ENCODE measurements at places on chromosomes 16 and 17. TPM values are rescaled to one million over a fixed set of nuclear protein-coding genes. Genes with fewer than 3 reads are reported as not detected.

The CNGB1 gene
- total RNA-seq = 1.1 TPM

The MYBBP1A gene
- 89.1 TPM for total RNA-seq

GRCh38 chr17:17137731-17138585 is 68.2 kb downstream of the PLD6 start:
- no peak for DNase-seq

- no peak for DNase-seq
These were observed 11.6 kb downstream of the CDK5R1 start for GRCh38 chr17:32498391-32498790.

DNA sequence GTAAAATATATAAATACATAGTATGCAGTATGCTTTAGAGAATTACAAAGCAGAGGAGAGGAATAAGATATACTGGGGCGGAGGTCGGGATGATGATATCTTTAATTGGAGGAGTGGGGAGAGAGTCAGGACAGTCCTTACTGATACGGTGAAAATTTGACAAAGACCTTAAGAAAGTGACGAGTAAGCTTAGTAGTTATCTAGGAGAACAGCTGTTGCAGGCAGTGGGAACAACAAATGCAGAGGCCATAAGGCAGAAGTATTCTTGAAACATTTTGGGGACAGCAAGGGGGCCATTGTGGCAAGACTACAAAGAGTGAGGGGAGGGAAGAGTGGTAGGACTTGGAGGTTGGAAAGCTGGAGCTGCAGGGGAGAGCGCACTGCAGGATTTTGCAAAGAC is 22.3 kb upstream of the CDC6 start:
- no peak for DNase-seq

DNA sequence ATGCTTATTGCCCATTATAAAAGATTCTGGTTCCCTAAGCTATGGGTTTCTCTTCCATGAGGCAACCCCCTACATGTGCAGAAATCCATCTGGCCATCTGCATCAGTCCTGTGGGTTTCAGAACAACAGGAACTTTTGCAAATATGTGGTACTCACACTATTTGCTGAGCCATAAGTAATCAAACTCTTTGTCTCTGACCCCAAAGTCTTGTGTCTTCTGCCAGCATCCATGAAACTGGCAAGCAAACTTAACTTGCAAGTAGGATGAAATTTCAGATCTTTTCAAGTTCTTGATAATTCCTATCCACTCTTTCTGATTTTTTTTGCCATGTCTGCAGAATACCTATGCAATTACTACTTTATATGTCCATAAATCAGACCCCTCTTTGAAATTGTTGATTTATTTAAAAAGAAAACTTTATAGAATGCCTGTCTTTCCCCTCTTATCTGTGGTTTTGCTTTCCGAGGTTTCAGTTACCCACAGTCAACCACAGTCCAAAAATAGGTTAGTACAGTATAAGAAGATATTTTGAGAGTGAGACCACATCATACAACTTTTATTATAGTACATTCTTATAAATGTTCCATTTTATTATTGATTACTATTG is 158.4 kb upstream of the IRX3 start:
- DNase-seq = no peak

DNA sequence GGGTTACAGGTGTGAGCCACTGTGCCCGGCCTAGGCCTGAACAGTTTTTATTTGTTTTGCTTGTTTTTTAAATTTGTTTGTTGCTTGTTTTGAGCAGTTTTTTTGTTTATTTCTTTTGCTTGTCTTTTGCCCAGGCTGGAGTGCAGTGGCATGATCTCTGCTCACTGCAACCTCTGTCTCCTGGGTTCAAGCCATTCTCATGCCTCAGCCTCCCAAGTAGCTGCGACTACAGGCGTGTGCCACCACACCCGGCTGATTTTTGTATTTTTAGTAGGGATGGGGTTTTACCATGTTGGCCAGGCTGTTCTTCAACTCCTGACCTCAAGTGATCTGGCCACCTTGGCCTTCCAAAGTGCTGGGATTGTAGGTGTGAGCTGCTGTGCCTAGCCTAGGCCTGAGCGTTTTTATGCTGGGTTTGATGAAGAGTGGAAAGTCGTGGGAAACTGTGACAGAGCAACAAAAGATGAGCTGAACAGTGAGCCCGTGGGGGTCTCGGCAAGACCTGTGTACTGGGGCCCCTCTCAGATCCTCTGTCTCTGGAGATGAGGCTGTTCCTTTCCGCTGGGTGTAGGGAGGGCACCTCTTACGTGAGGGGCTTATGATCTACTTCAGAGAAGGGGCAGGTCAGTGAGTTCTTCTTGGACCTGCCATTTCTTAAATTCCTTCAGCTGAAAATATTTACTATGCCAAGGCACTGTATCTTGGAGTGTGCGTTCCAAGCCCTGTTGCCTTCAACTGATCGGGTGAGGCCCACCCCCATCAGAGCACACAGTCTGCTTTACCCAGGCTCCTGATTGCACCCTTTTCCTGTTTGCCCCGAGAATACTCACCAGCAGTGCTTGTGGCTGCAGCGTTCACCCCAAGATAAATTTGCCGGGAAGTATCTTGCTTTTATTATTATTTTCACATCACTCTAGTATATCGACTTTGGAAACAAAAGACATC is 322.1 kb downstream of the SEC14L1 start:
- no peak for DNase-seq
